ENCODE measurements at places on chromosomes 12 and 14.

GRCh38 chr12:22514875-22515274 lies 29.5 kb downstream of the C2CD5 start:
- no peak for DNase-seq

- peak; percentile 54 for DNase-seq
Observed at GRCh38 chr14:100709289-100710284, 17.1 kb upstream of the DLK1 start.

DNA sequence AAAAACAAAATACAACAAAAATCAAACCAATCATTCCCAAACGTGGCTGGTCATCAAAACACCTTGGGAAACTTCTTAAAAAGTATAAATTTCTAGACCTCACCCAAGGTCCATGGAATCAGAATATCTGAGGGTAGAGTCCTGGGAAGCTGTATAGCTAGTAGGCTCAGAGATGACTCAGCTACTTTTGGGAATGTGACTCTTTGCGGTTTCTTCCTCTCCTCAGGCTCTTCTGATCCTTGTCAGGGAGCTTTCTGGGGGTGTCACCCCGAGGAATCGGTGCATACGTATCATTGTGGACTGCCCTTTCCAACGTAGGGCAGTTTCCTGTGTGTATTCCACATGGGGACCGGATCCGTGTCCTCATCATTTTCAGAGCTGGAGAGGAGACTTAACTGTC lies 14.8 kb downstream of the JDP2 start:
- peak; percentile 69 for DNase-seq

GRCh38 chr12:44379831-44380230 lies 496.3 kb downstream of the NELL2 start:
- DNase-seq: no peak

DNA sequence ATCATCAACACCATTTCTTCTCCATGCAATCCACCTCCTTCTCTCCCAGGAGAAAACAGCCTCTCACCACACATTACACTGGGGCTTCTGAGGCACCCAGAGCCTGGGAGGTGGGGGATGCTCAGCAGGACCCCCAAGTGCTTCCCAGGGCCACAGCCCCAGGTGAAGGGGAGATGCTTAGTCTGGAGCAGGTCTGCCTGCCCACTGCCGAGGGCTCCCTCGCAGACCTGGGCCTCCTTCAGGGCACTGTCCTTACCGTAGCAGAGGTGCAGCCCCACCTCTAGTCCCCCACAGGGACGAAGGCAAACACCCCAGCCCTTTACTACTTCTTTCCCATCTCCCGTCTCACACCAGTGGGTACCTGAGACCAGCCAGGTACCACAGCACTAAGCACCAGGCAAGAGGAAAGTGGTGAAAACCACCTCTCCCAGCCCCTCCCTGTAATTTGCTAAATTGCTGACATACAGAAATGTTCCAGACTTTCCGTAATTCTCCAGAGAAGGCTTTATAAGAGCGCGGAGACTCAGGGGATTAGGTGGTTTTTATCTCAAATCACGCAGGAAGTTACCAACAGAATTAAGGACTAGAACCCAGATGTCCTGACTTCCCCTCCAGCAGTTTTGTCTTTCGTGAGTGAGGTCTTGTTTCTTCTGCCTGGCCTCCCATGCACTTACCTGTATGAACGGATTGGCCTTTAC lies 59.0 kb downstream of the PLEKHG3 start:
- no peak for DNase-seq
